HS-5 (cell line): ENCODE measurements at places on chromosomes 16 and 17.

GRCh38 chr17:49762151-49762941 is 1.6 kb downstream of the FAM117A start:
- no peak for DNase-seq

- peak; percentile 25 for DNase-seq
Measured at GRCh38 chr17:65514082-65514481, 47.4 kb downstream of the AXIN2 start.

DNA sequence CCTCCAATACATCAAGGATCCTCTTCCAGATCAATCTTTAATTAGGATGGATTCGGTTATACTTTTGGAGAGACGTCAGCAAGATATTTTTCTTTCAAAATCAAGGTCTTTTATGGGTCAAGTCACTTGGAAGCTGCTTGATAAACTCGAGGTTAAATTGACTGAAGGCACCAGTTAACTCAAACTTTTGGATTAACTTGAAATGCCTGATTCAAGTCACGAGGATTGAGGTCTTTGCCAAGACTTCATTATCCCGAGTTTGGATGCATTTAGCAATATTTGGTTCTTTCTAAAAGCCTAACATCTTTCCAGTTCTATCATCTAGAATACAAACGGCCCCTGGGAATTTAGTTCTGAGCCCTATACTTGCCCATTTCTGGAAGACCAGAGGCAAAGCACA is 82.9 kb downstream of the MYH11 start:
- DNase-seq, result no peak

- no peak for DNase-seq
Measured at GRCh38 chr16:6562986-6563385, 769.7 kb upstream of the RBFOX1 start.
